Ureter (tissue), 1 donor: ENCODE measurements at places on chromosomes 13 and 19. TPM values are rescaled to one million over a fixed set of nuclear protein-coding genes. Genes with fewer than 3 reads are reported as not detected.
A peak's percentile ranks its signal among the peaks of the same experiment; 100 is the strongest.

- no peak for DNase-seq
Observed at GRCh38 chr13:83563499-83563898, 318.8 kb downstream of the SLITRK1 start.

GRCh38 chr13:109599901-109600657 lies 186.3 kb downstream of the IRS2 start:
- no peak for DNase-seq

DNA sequence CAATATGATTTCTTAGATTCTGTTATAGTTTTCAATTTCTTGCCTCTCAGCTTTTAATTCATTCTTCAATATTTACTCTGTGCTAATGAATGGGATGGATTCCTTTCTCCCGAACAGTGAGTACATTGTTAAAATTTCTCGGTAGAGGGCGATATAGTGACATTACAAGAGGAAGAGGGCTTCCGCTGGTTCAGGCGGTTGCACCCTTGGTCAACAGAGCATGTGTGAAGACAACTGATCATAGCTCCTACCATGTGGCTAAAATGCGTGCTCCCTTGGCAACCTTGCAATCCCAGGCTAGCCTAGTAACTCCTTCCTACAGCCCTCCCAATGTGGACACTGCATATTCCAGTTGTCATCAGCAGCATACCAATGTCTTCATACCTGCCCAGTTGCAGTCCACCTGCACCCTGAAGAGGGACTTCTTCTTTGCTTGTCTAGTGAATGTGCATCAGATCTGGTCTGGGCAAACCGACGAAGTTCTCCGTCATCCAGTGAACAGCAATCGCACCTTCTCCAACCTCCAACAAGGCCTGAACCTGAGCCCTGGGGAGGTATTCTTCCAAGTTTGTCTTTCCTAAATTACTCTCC lies 653.0 kb upstream of the GPC6 start:
- no peak for DNase-seq

DNA sequence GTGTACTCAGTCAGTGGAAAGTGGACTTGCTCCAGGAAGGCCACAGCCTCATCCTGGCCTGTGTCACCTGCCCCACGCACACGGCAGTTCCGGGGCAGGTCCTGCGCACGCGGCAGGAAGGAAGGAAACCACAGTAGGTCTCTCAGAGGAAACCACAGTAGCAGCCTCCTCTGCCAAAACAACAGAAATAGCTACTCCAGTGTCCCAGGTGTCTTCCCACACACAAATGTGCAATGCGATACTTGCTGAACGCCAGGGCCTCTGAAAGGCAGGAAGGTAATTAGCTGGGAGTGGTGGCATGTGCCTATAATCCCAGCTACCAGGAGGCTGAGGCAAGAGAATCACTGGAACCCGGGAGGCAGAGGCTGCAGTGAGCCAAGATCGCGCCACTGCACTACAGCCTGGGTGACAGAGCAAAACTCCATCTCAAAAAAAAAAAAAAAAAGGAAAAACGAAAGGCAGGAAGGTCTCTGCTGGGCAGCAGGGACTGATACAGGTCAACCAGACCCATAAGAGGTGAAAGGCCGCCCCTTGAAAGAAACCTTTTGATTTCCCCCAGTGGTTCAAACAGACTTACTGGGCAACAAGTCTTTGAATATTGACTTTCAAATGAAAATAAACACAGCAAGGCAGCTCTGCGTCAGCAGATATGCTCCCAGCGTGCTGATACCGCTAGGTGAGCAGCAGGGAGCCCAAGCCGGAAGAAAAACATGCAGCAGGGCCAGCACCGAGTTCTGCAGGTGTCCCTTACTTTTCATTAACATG lies 49.5 kb downstream of the CRYL1 start:
- no peak for DNase-seq

DNA sequence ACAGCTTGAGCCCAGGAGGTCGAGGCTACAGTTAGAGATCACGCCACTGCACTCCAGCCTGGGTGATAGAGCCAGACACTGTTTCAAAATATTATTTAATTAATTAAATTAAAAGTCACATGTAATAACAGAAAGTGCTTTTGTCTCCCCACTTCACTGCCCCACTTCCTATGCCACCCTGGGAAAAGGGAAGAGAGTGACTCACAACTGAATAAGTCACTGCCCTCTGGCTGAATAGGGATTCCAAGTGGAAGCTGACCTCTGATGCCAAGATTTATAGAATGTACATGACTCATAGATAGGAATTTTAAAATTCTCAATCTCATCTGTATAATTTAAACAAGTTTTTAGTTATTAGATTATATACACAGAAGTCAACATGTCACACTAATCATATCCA lies 22.2 kb upstream of the ERVV-1 start:
- no peak for DNase-seq

GRCh38 chr13:43307921-43308433 lies 284.6 kb downstream of the DNAJC15 start:
- DNase-seq: peak; percentile 84

DNA sequence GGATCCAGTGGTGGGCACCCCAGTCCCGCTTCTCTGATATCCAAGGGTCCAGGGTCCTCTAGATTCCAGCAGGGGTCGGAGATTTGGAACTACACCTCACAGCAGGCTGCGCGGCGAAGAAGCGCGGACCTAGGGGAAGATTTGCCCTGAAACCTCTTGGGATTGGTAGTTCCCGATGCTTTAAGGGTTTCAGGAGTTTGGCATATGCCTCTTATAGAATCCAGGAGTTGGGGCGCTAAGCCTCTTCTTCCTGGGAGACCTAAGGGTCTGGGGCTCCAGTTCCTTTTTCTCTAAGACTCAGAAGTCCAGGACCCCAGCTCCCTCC lies 349 bp downstream of the BCL2L12 start:
- no peak for DNase-seq

DNA sequence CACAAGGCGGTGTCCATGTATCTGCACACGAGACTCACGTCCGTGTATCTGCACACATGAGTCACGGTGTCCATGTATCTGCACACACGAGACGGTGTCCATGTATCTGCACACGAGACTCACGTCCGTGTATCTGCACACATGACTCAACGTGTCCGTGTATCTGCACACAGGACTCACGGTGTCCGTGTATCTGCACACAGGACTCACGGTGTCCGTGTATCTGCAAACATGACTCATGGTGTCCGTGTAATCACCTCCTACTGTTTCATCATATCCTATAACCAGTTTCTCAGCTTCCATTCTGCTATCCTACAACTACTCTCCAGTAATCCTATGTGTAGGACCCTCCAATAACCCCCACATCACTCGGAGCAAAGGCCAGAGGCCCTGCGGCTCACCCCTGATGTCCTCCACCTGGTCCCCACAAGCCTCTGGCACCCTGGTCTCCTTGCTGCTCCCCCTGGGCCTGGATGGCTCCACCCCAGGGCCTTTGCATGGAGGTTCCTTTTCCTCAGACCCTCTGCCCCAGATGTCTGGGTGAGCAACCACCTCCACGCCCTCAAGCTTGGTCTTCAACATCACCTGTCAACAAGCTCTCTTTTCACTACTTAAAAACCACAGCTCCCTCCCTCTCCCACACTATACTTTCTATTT lies 2.5 kb upstream of the TMEM255B start:
- DNase-seq: no peak

- DNase-seq: no peak
Observed at GRCh38 chr13:36772853-36773252, 46.2 kb upstream of the RFXAP start.

GRCh38 chr13:48641404-48641803 lies 12.3 kb upstream of the CYSLTR2 start:
- no peak for DNase-seq

GRCh38 chr13:18977857-18978256 lies 203.8 kb downstream of the TUBA3C start:
- no peak for DNase-seq

GRCh38 chr13:54373211-54373610 lies 1344.6 kb downstream of the OLFM4 start:
- no peak for DNase-seq

- DNase-seq: no peak
Observed at GRCh38 chr13:102530751-102531150, 66.0 kb upstream of the TPP2 start.

GRCh38 chr19:51163257-51163656 lies 21.2 kb downstream of the SIGLEC7 start:
- DNase-seq: no peak

DNA sequence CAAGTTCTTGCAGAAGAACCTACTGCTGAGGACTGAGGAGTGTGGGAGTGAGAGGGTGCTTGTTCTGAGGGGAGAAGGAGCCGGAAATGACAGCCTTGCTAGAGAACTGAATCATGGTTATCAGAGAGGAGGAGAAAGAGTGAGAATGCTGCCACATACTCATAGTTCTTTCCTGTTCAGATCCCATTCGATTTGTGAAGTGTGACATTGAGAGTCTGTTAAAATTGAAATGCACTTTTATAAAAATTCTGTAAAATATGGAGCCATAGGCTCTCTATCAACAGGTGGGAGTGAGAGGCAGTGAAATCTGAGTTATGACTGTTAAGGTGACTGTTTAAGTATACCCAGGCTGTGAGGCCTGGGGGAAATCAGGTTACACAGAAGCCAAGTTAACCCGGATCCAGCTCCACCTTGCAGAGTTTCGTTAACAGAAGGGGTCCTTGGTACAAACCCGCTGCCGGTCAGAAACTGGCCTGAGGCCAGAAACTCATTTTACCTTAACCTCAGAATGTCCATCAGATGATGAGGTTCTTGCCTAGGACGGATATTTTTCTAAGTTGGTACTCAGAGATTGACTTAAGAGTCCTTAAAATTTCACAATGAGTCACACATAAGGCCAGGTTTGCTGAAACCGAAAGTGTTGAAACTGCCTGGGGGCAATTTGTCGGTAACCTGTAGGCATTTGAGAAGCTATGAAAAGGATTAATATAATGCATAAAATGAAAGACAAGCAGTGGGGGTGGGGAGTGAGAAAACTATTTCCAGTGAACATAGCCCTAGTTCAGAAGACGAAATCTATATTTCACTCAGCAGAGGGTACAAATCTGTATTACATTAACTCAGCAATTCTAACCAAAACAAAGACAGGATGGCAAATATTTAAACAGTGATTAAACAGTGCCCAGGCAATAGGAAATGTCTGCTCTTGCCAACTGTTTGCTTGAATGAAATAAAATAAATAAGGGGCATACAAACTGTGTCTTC lies 350.5 kb downstream of the KCNRG start:
- DNase-seq: peak; percentile 53

DNA sequence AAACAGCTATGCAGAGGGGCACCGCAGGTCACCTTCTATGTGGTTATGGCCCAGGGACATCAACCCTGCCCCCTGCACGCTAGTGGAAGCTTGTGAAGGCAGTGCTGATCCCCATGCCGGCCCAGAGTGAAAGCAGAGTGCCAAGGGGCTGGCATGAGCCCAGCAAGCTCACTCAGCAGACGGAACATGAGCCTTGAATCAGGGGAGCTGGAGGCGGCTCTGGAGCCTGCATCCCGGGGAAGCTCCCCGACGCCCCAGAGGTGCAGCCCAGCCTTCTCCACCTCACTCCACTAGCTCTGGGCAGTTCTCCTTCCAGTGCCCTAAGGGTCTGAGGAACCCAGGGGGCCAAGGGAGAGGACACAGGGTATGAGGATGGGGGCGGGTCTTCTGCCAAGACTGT lies 19.0 kb upstream of the ISYNA1 start:
- no peak for DNase-seq

DNA sequence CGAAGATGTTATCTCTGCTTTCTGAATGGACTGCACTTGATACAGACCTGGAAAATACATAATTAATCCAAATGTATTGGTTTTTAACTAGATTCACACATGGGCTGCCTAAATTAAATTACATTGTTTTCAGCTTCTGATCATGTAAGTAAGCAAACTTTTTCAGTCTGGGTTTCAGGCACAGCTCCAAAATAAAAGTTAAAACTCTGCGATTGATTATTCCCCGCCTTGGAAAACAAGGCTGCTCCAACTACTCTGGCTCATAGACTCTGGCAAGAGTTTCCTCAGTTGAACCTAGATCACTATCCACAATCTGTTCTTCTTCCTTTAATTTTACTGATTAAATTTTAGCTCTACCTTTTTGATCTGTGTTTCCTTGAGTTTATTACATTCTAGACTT lies 526.0 kb upstream of the SPRY2 start:
- no peak for DNase-seq

DNA sequence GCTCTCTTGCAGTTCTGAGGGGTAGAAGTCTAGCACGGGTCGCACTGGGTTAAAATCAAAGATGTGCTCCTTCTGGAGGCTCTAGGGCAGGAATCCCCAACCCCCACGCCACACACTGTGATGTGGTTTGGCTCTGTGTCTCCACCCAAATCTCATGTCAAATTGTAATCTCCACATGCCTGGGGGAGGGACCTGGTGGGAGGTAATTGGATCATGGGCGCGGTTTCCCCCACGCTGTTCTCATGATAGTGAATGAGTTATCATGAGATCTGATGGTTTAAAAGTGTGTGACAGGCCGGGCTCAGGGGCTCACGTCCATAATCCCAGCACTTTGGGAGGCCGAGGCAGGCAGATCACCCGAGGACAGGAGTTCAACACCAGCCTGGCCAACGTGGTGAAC lies 26.6 kb upstream of the CALM3 start:
- DNase-seq: no peak

GRCh38 chr19:46862503-46862834 lies 1.7 kb downstream of the ARHGAP35 start:
- no peak for DNase-seq

GRCh38 chr13:103007427-103007762 lies 58.8 kb downstream of the SLC10A2 start:
- DNase-seq: no peak

DNA sequence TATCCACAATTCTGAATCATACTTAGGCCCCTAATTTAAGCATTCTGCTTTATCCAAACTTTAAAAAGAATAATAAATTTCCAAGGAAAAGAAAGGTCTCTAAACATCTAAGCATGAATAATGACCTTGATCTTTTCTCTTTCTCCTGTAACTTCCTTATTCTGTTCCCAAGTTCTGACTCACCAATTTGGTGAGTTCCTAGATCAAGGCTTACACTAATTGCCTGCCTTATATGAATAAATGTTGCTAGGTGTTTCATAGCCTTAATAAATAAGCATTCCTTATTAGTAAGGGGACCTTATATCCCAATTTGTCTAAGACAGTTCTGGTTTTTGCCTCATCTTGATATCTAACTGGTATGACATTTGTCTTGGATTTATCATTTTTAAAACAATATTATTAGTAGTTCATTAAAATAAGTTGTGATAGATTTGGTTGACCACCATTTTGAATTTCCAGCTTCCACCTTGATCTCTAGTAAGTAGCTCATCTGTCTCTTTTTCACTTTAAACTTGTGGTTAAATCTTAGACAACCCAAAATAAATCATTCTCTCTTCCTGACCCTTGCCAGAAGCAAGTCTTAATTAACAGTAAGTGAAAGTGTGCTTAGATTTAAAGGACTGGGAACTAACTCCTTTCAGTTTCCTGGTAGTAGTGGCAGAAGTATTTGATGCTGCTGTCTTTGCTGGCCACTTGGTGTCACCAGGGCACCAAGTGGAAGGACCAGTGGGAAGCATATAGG lies 121.2 kb upstream of the MLNR start:
- no peak for DNase-seq

The FCHO1 gene
- 4.8 TPM for total RNA-seq

The OVOL3 gene
- total RNA-seq: not detected

The ZNF540 gene
- total RNA-seq: 8.1 TPM

The PSG2 gene
- not detected for total RNA-seq

The B3GNT3 gene
- total RNA-seq: 88.2 TPM

The ZNF433 gene
- total RNA-seq: 20.0 TPM

The LHFPL6 gene
- total RNA-seq: 49.1 TPM

The PGLYRP1 gene
- total RNA-seq: not detected

The KCNRG gene
- 1.6 TPM for total RNA-seq

The ENOX1 gene
- total RNA-seq: 7.1 TPM

The HNRNPM gene
- total RNA-seq: 205 TPM

The CILP2 gene
- 2.3 TPM for total RNA-seq

The TGDS gene
- total RNA-seq: 11.5 TPM

The NDUFA3 gene
- 126 TPM for total RNA-seq

The CYP2S1 gene
- total RNA-seq: 13.2 TPM
